Right renal cortex interstitium (tissue), 3 donors: ENCODE measurements at places on chromosomes 3 and 15.

GRCh38 chr3:144175644-144176425 lies 204.2 kb downstream of the DIPK2A start:
- DNase-seq, result no peak

GRCh38 chr3:13854492-13854891 lies 25.4 kb downstream of the WNT7A start:
- DNase-seq, result no peak

DNA sequence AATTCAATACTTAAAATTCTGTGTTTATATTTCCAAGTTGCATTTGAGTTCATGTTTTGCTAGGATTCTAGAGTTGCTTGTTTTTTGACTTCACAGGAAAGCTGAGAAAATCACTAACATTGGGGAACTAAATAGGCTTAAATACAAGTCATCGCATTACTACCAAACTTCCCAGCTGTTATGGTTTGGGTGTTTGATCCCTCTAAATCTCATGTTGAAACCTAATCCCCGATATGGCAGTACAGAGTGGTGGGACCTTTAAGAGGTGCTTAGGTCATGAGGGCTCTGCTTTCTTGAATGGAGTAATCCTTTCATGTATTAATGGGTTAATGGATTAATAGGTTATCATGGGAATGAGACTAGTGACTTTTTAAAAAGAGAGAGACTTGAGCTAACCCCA lies 77.2 kb upstream of the ARPP21 start:
- no peak for DNase-seq

DNA sequence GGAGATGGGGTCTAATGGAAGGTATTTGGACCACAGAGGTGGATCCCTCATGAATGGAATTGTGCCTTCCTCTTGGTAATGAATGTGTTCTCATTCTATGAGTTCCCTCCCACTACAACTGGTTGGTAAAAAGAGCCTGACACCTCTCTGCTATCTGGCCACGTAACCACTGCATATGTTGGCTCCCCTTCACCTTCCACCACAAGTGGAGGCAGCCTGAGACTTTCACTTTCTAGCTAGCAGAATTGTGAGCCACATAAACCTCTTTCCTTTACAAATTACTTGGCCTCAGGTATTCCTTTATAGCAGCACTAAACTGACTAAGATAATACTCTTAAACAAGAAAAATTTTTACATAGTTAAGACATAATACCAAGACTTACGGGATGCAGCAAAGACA lies 155.3 kb downstream of the NR1I2 start:
- no peak for DNase-seq

GRCh38 chr15:78916088-78916487 lies 28.8 kb downstream of the CTSH start:
- DNase-seq, result no peak
